ENCODE measurements at places on chromosomes 7 and 10.
A peak's percentile ranks its signal among the peaks of the same experiment; 100 is the strongest.

- no peak for DNase-seq
Observed at GRCh38 chr7:132298790-132299189, 277.5 kb downstream of the PLXNA4 start.

GRCh38 chr7:159099711-159100231 is 44.9 kb downstream of the VIPR2 start:
- DNase-seq, result no peak

DNA sequence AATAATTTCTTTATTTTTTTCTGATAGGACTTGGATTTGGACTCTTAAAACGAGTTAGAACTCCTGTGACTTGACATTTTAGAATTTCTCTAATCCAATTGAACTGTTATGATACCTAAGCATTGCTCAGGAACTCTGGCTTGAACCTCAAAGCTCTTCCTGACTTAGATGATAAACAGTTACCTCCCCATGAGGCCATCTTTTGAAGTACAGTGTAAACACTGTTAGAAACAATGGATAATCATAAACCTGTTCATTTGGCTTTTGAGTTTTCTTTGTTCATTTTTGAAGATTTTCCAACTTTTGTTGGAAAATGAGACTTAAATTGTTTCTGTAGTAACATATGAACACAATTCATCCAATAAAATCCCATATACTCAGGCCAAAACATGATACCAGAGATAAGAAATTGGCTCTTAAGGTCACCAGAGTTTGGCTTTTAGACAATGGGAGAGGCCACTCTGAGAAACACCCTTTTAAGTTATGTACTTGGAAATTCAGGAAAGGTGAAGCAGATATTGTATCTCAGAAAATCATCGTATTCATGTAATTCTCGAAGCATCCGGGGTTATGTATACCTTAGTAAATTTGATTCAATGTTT is 59.6 kb downstream of the RUNDC3B start:
- no peak for DNase-seq

- DNase-seq, result no peak
Observed at GRCh38 chr10:472241-472910, 217.1 kb downstream of the DIP2C start.

- DNase-seq, result peak; percentile 51
Observed at GRCh38 chr7:37920849-37921805, 687 bp downstream of the EPDR1 start.

DNA sequence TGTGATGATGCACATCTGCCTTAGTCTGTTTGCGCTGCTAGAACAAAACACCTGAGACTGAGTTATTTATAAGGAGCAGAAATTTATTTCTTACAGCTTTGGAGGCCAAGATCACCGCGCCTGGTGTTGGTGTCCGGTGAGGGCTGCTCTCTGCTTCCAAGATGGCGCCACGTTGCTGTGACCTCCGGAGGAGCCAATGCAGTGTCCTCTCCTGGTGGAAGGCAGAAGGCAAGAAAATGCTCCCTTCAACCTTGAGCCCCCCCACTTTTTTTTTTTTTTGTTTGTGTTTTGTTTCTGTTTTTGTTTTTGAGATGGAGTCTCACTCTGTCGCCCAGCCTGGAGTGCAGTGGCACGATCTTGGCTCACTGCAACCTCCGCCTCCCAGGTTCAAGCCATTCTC is 16.0 kb upstream of the ACTR3B start:
- no peak for DNase-seq

- DNase-seq, result no peak
Observed at GRCh38 chr7:91276909-91277308, 12.7 kb downstream of the FZD1 start.

GRCh38 chr7:6614953-6615722 is at the start of gene ZNF853:
TSS of gene ZNF853 (plus strand) at chr7:6615610. CDS start at chr7:6616175, 565 bp downstream.
- no peak for DNase-seq

- DNase-seq, result no peak
Observed at GRCh38 chr10:119691726-119692125, 34.1 kb upstream of the INPP5F start.

- no peak for DNase-seq
Observed at GRCh38 chr7:94048755-94049154, 44.6 kb upstream of the BET1 start.
